ENCODE measurements at places on chromosomes 12 and 14. TPM values are rescaled to one million over a fixed set of nuclear protein-coding genes. Genes with fewer than 3 reads are reported as not detected.

Gene RPL10L
- total RNA-seq = not detected

DNA sequence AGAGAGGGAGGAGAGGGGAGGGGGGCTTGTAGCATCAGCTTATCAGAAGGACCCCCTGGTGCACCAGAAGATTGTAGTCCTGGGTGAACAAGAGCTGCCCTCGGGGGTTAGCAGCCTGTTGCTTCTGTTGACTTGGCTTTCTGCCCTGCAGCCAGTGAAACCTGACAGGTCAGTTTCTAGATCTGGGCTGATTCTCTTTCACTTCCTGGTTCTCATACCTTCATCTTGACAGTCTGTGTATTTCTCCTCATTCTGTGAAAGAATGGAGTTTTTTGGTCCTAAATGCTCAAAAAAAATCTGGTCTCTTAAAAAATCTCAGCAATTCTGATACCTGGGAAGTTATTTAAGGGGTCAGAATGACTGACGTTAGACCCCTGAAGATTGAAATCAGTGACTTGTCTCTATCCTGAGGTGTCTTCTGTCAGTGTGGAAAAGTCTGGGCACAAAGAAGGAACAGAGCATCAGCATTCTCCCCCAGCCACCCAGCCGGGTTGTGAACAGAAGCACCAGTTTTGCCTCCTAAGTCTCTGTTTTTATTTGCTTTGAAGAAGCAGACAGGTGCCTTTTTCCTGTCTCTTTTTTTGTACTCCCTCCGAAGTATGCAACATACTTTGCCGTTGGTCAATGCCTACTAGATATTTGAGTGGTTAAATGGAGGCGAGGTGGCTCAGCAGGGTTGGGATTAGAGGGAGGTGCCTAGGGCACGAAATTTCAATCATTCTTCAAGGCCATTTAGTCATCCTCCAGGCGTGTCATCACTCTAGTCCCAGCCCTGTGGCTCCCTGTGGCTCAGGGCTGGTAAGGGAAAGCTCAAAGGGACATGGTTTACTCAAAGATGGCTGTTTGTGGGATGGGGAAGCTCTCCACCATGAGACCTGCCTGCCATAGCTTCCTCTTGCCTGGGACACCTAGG lies 24.0 kb downstream of the TTC9 start:
- peaks cover 5% of the 10 kb centered on the region for H3K36me3 ChIP-seq
- peak overlapping the region; percentile 55 for H3K4me3 ChIP-seq
- DNase-seq = peak; percentile 93
- no peaks in the 10 kb centered on the region for H3K27me3 ChIP-seq
- H3K4me1 ChIP-seq = peaks cover 70% of the 10 kb centered on the region
- peak overlapping the region; percentile 99 for H3K27ac ChIP-seq

DNA sequence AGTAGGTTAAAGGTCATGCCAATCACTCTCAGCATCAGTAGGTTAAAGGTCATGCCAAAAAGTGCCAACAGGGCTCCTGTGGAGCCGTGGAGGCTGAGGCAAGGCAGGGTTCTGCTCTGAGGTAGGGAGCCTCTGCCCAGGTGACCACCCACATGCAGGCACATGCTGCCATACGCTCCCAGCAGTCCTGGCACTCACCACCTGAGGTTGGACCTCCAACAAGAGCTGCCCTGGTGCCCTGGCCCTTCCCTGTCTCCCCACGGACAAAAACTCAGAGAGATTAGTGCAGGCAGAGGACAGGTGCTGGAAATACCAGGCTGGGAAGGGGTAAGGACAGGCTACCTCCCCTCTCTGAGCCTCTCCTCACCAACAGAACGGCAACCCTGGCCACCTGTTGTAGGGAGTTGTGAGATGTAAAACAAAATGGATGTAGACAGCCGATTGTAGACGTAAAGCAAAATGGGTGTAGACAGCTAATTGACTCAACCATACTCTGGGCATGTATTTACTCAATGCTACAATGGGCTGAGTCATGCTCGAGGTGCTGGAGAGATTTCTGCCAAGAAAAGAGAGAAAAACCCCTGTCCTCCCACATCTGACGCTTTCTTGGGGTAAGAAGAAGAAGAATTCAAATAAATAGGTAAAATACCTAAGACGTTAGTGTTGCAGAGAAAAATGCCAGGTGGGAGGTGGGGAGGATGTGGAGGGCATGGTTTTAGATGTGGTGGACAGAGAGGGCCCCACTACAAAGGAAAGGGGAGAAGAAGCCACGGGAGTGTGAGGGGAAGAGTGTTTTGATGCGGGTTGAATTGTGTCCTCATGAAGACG lies 32.4 kb downstream of the LTBP2 start:
- no peaks in the 10 kb centered on the region for H3K27me3 ChIP-seq
- no peak overlapping the region for H3K4me3 ChIP-seq
- peaks cover 85% of the 10 kb centered on the region for H3K4me1 ChIP-seq
- peak; percentile 84 for DNase-seq

DNA sequence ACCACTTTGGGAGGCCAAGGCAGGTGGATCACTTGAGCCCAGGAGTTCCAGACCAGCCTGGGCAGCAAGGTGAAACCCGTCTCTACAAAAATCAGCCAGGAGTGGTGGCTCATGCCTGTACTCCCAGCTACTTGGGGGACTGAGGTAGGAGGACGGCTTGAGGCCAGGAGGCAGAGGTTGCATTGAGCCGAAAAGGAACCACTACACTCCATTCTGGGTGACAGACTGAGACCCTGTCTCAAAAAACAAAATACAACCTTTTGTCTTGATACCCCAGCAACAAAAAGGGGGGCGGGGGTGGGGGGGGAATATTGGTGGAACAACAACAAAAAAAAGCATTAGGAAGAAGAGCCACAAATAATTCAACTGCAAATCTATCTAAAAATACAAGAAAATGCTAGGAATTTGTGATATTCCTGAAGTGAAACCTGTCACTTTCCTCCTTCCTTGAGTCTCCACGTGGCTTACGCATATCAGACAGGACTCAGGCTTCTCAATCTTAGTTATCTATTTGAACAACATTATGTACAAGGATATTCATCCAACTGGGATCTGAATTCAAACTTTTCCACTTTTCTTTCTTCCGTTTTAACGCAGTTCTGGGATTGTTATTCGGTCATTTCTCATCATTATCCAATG lies 1.3 kb downstream of the R3HDM2 start:
- H3K27me3 ChIP-seq = no peaks in the 10 kb centered on the region
- H3K4me3 ChIP-seq = peak overlapping the region; percentile 74
- H3K36me3 ChIP-seq = no peaks in the 10 kb centered on the region
- DNase-seq = no peak
- H3K27ac ChIP-seq = peak overlapping the region; percentile 91

- H3K4me1 ChIP-seq = no peaks in the 10 kb centered on the region
- H3K27ac ChIP-seq = no peak overlapping the region
- no peaks in the 10 kb centered on the region for H3K36me3 ChIP-seq
These were observed 576.2 kb upstream of the TBX3 start for GRCh38 chr12:115259968-115260747.

GRCh38 chr14:103111232-103111868 lies 11.9 kb upstream of the TNFAIP2 start:
- peaks cover 72% of the 10 kb centered on the region for H3K4me1 ChIP-seq
- DNase-seq = peak; percentile 99
- H3K27me3 ChIP-seq = no peaks in the 10 kb centered on the region
- H3K27ac ChIP-seq = peak overlapping the region; percentile 90
- peak overlapping the region; percentile 49 for H3K4me3 ChIP-seq

Gene SVOP
- total RNA-seq = not detected

- H3K27me3 ChIP-seq = no peaks in the 10 kb centered on the region
- H3K4me1 ChIP-seq = no peaks in the 10 kb centered on the region
- H3K36me3 ChIP-seq = no peaks in the 10 kb centered on the region
- H3K27ac ChIP-seq = no peak overlapping the region
These were observed 4.7 kb upstream of the COCH start for GRCh38 chr14:30869551-30870155.

DNA sequence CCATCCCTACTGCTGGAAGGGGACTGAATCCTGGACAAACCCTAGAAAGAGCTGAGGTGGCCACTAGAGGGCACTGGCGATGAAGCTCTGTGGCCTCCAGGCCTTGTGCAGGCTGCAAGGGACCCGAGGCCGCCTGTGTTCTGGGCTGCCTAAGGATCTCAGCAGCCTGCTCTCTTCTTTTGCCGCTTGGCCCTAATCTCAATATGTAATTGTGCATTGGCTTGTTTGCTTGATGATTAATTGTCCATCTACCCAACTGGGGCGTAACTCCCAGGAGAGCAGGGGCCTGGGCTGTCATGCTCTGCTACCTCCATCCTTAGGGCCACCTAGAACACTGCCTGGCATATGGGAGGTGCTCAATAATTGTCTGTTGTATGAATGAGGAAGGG lies 73.8 kb downstream of the SYNE3 start:
- no peaks in the 10 kb centered on the region for H3K36me3 ChIP-seq
- DNase-seq = peak; percentile 56
- no peaks in the 10 kb centered on the region for H3K4me1 ChIP-seq
- no peak overlapping the region for H3K4me3 ChIP-seq
- H3K27ac ChIP-seq = no peak overlapping the region
- H3K27me3 ChIP-seq = no peaks in the 10 kb centered on the region

Gene SLC22A17
- total RNA-seq = not detected

GRCh38 chr12:123250471-123251383 lies 17.5 kb downstream of the MTRFR start:
- H3K27me3 ChIP-seq = no peaks in the 10 kb centered on the region
- H3K27ac ChIP-seq = peak overlapping the region; percentile 94
- peak overlapping the region; percentile 37 for H3K4me3 ChIP-seq

Gene NDRG2
- total RNA-seq = 12.2 TPM

- H3K36me3 ChIP-seq = no peaks in the 10 kb centered on the region
- DNase-seq = no peak
- no peaks in the 10 kb centered on the region for H3K4me1 ChIP-seq
- no peaks in the 10 kb centered on the region for H3K27me3 ChIP-seq
- H3K27ac ChIP-seq = no peak overlapping the region
These were observed 249.1 kb upstream of the E2F7 start for GRCh38 chr12:77314378-77315052.

Data from PC-9 (cell line).